ENCODE measurements at places on chromosomes 16 and 17.

GRCh38 chr16:47358816-47359215 is 102.0 kb downstream of the ITFG1 start:
- DNase-seq: no peak

DNA sequence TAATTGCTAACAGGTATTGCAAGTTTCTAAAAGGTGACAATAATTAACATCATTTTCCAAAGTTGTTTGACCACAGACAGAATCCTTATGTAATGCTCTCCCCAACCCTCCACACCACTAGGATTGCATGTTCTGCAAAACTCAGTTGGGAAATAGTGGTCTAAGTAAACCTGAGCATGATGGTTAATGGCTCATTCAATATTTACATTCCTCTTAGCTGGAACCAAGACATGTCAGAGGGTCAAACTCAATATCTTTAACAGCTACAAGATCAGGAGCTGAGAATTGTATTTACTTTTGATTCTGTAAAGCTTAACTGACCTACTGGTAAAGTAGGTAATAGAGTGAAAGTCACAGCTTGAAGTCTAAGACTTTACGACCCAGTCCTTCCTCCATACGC is 10.2 kb downstream of the MFSD6L start:
- DNase-seq: no peak

GRCh38 chr17:61345825-61346666 is 53.6 kb upstream of the TBX2 start:
- DNase-seq: no peak

DNA sequence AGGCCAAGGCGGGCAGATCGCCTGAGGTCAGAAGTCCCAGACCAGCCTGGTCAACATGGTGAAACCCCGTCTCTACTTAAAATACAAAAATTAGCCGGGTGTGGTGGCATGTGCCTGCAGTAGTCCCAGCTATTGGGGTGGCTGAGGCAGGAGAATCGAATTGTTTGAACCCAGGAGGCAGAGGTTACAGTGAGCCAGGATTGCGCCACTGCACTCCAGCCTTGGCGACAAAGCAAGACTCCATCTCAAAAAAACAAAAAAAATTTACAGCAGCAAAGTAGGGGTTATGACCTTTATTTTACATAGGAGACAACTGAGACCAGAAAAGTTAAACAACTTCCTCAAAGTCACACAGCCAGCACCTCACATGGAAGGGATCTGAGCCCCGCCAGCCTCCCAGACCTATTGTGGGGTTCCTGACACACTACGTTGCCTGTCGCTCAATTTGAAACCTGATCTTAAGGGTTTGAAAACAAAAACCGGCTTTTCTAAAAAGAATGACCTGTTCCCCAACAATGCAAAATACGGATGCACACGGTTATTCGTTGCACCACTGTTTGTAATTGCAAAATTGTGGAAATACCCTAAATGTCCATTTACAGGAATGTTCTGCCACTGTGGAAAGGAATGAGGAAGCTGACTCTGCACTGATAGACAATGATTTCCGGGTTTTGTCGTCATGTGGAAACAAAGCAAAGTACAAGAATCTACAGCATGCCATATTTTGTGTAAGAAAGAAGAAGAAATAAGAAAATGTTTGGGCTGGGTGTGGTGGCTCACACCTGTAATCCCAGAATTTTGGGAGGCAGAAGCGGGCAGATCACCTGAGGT is 77.2 kb downstream of the CNGB1 start:
- DNase-seq: no peak

GRCh38 chr17:43856141-43856540 is 9.2 kb downstream of the CD300LG start:
- no peak for DNase-seq

DNA sequence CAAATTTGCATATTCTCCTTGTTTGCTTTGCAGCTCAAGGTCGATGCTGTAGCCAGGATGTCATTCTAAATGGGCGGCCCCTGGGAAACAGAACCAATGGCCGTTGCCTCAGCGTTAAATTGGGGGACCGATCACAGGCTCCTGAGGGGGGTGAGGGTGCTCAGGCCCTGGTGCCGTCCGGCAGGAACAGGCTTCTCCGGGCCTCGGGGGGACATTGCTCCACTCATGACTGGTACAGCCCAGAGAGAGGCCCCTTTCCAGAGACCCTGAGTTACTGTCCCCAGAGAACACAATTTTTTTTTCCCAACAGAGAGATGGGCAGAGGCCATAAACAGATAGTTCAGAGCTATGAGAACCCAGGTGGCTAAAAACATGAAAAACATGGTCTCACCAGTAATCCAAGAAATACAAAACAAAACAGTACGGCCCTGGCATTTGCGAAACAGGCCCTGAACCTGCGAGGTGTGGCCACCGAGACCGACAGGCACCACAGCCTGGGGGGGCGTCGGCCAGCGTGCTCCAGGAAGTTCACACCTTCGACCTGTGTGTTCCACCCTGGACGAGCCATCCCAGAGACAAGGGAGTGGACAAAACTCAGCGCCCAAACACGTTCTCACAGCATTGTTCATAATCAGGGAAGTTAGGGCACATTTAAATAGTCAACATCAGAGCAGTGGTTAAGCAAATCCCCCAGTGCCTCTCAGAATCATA is 82.8 kb downstream of the METRNL start:
- no peak for DNase-seq

GRCh38 chr17:1769822-1770477 is 8.1 kb downstream of the SERPINF1 start:
- no peak for DNase-seq

DNA sequence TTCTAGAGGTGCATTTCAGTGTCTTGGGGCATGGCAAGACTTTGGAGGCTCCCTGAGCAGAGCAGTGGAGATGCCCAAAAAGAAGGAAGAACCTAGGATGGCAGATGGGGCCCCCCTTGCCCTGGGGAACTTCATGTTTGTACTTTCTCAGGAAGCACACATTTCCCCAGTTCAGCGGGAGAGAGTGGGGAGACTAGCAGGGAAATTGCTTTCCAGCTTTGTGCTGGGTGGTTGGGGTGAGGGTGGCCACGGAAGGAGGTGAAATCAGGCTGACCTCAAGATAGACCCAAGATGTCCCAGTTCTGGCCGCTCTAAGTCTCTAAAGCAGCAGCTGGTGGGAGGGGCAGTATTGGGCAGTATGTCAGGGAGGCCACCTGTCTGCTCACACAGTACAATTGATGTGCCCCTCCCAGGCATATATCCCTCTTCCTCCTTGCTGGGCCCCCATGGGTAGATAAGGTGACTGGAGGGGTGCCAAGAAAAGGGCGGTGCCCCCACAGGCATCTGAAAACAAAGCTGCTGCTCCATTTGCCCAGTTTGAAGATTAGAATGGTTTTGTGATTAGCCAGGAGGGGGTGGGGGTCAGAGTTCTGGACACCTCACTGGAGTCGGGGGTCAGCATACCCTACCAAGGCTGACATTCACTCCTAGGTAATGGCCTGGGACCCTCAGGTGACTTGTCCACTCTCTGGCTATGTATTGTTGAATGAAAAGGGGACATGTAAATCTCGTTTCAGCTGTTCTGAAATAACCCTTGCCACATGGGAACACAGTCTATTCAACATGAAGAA is 17.1 kb upstream of the NAGLU start:
- peak; percentile 95 for DNase-seq

DNA sequence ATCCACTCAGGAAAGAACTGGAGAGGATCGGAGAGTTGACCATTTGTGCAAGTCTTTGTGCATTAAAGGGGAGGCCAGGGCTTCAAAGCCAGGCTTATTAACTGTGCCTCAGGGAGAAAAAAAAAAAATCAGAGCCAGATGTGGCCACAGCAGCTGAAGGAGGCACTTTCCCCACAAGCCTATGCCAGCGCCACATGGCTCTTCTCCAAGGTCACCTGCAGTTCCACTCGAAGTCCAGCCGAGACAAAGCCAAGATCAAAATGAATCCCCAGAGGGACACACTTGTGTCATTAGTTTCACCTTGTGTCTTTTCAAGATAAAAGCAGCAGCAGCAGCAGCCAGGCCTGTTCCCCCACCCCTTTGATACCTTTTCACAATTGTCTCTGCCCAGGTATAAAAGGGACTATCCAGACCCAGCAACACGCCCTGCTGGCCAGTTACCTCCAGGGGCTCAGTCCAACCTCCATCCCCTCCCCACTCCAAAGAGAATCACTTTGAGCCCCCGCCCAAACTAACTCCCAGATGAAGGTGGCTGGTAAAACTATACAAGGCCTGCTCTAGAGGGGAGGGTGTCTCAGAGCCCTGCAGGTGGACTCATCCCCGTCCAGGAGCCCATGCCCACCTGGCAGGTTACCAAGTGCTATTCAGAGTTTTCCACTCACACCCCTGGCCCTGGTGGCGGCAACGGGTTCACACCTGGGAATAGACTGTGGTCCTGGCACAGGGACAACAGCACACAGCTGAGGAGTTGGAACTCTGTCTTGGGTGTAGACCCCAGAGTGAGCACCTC is 29.2 kb downstream of the AXIN2 start:
- DNase-seq: no peak

DNA sequence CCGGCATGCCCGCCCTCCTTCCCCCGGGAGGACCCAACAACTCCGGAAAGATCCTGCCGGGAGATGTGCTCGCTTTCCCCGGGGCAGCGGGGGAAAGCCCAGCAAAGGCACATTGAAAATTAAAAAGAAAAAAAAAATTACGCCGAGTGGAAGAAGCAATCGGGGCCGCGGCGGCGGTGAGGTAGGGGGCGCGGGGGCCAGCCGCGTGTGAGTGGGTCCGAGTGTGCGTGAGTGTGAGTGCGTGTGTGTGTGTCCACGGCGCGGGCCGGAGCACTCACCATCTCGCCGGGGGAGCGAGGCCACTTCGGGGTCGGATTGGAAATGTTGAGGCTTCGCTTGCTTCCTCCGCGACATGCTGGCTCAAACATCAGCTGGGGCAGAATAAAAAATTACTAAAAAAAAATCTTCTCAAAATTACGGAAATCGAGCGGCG is at the start of gene SALL1:
TSS of gene SALL1 (minus strand) at position 383 of the 433 bp plus-strand sequence. CDS start at position 354, 29 bp downstream.
- no peak for DNase-seq

DNA sequence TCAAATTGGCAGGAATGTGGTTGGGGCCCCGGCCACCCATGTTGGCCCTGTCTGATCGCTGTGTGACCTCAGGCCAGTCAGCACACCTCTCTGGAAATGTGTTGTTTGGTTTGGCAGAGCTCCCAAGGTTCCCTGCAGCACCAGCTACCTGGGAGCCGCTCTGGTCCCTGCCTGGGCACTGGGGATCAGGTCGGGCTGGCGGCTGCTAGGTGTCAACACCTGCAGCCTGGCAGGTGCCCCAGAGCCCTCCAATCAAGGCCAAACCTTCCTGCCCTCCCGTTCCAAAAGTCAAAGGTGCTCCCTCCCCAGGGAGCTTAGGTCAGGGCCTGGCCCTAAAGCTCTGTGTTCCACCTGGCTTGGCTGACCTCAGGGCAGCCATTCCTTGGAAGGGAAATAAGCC is 55.9 kb downstream of the ZDHHC7 start:
- no peak for DNase-seq

DNA sequence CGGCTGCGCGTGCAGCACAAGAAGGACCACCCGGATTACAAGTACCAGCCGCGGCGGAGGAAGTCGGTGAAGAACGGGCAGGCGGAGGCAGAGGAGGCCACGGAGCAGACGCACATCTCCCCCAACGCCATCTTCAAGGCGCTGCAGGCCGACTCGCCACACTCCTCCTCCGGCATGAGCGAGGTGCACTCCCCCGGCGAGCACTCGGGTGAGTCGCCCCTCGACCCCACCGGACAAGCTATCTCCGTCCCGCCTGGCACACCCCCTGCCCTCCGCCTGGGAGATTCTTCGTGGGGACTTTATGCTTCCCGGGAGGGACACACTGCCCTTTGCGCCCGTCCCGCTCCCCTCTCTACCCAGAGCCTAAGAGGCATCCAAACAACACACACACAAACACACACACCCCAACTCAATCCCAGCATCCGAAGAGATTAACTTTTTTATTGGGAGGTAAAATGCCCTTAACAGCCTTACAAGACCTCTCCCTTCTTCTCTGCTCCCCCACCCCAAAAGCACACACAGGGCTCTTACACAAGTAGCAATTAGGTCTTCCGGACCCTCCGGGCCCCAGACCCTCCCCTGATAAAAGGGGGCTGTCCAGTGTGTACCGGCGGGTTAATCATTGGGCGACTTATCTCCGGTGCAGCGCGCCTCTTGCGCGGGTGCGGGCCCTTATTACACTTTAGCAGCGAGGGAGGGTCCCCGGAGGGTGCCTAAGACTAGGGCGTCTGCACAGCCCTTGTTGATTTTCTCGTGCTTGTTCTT is 2.1 kb downstream of the SOX9 start:
- no peak for DNase-seq

GRCh38 chr17:46730679-46731078 is 87.8 kb downstream of the WNT3 start:
- DNase-seq: no peak

GRCh38 chr17:82202981-82203380 is 9.7 kb downstream of the CCDC57 start:
- DNase-seq: no peak

DNA sequence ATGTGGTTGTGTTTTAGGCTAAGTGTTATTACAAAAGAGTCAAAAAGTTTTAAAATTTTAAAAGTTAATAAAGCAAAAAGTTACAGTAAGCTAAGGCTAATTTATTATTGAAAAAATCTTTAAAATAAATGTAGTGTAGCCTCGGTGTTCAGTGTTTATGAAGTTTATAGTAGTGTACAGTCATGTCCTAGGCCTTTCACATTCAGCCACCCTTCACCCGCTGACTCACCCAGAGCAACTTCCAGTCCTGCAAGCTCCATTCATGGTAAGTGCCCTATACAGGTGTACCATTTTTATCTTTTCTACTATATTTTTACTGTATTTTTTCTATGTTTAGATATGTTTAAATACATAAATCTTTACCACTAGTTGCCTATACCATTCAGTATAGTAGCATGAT is 98.5 kb upstream of the RPRML start:
- DNase-seq: no peak

GRCh38 chr17:19302791-19303331 is 59.7 kb downstream of the B9D1 start:
- DNase-seq: no peak

DNA sequence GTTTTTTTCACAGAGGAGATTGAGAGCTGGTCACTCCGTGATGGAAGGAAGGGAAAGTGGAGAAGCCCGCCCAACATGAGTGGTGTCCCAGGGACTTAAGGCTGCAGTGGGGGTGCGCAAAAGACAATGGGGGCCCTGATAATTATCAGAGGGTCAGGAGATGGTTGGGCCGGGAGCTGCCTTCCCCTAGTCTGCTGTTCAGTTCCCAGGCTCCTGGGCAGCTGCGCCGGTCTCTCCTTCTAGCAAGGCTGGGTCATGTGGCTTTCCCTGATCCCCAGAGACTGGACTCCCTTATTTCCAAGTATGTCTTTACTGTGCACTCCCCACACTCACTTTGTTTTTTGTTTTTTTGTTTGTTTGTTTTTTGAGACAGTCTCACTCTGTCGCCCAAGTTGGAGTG is 16.2 kb downstream of the CYGB start:
- no peak for DNase-seq
